Stomach (tissue), 19 donors: ENCODE measurements at places on chromosomes 2 and 18.

GRCh38 chr2:47905386-47906156 lies 727 bp downstream of the FBXO11 start:
- H3K36me3 ChIP-seq = no peaks in the 10 kb centered on the region
- H3K4me3 ChIP-seq = peak overlapping the region; percentile 92
- no peaks in the 10 kb centered on the region for H3K27me3 ChIP-seq
- peak overlapping the region; percentile 100 for H3K27ac ChIP-seq

GRCh38 chr2:232668805-232669444 lies 28.2 kb upstream of the GIGYF2 start:
- no peaks in the 10 kb centered on the region for H3K27me3 ChIP-seq
- no peak overlapping the region for H3K27ac ChIP-seq
- peak; percentile 28 for DNase-seq
- H3K36me3 ChIP-seq = peaks cover 15% of the 10 kb centered on the region
- H3K4me1 ChIP-seq = peaks cover 18% of the 10 kb centered on the region
- H3K4me3 ChIP-seq = no peak overlapping the region

DNA sequence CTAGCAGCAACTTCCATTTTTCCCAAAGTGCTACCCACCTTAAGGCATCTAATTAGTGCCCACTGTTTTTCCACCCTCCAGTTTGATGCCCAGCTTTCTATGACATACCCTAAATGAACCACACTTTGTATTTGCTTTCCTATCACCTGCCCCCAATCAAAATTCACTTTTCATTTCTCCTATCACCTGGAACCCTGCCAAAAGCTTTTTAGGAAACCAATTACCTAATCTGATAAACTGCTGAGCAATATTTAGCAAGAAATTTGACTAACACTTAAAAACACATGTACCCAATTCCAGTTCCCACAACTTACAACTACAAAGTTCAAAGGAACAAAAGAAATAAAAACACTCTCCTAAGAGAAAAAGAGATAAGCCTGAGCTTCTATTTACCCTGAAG lies 71.7 kb downstream of the IKZF2 start:
- peaks cover 8% of the 10 kb centered on the region for H3K4me1 ChIP-seq
- DNase-seq = no peak
- no peaks in the 10 kb centered on the region for H3K36me3 ChIP-seq
- H3K27ac ChIP-seq = no peak overlapping the region
- no peaks in the 10 kb centered on the region for H3K27me3 ChIP-seq
- H3K4me3 ChIP-seq = no peak overlapping the region

DNA sequence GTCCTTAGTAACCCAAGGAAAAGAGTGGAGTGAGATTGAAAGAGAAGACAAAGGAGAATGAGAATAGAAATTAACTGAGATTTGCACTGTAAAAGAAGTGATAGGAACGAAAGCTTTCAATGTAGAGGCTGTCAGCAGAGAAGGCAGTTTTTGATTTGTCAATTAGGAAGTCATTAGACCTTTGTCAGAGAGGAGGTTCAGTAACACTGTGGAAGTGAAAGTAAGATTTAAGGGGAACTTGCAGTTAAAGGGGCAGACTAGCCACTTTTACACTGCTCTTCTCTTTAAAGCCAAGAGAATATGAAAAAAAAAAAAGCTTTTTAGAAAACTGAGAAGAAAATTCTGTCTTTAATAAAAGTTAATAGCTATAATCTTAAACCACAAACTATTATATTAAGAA lies 11.5 kb upstream of the KYNU start:
- no peaks in the 10 kb centered on the region for H3K27me3 ChIP-seq
- no peak for DNase-seq
- H3K4me3 ChIP-seq = no peak overlapping the region
